ENCODE measurements at places on chromosomes 1 and 21. TPM values are rescaled to one million over a fixed set of nuclear protein-coding genes. Genes with fewer than 3 reads are reported as not detected.

The TMCC2 gene
- total RNA-seq = 0.77 TPM

The LAMC2 gene
- 12.6 TPM for total RNA-seq

The HHIPL2 gene
- not detected for total RNA-seq

The OR10Z1 gene
- not detected for total RNA-seq

The UBASH3A gene
- total RNA-seq = not detected
